ENCODE measurements at places on chromosomes 5 and 9. TPM values are rescaled to one million over a fixed set of nuclear protein-coding genes. Genes with fewer than 3 reads are reported as not detected.

DNAI1 gene
- polyA plus RNA-seq: 0.24 TPM

NUP214 gene
- 27.1 TPM for polyA plus RNA-seq

CYLC2 gene
- not detected for polyA plus RNA-seq

CDX1 gene
- 0.24 TPM for polyA plus RNA-seq

ECM2 gene
- 26.4 TPM for polyA plus RNA-seq

ANGPTL2 gene
- 63.6 TPM for polyA plus RNA-seq

GMCL2 gene
- polyA plus RNA-seq: not detected

PHF24 gene
- 0.09 TPM for polyA plus RNA-seq

DNA sequence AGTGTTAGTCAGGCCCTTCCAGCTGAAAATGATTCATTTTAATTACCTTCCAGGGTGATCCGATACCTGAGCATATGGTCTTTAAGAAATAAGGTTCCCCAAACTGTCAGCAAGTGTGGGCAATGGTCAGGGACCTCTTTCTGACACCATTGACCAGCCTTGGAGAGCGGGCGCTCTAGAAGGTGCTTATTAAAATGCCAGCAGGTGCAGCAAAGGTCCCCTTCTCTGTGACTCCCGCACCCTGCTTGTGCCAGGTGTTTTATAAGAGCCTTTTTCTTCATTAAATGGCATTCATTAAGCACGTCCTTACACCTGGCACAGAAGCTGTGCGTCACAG, 85.3 kb downstream of the MVB12B start:
- DNase-seq: no peak

DNA sequence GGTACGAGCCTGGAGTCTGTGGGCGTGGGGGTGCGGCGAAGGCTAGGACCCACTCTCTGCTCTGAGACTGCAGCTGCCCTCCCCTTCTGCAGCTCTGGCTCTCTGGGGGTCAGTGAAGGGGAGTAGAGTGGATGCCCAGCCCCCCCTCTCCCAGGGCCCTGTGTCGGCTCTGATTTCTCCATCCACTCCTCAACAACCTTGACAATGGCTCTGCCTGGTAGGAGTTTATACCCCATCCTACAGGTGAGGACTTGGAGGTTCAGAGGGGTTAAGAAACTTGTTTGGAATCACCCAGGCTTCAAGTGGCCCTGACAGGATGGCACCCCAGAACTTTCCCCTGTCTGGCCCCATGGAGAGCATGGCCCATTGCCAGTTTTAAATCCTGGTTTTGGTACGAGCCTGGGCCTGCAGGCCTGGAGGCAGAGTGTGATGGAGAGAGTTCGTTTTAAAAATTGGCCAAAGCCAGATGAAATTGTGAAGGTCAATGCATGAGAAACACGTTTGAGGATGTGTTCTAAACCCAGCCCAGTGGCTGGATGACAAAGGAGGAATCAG, 22.3 kb downstream of the NCS1 start:
- no peak for DNase-seq

DNA sequence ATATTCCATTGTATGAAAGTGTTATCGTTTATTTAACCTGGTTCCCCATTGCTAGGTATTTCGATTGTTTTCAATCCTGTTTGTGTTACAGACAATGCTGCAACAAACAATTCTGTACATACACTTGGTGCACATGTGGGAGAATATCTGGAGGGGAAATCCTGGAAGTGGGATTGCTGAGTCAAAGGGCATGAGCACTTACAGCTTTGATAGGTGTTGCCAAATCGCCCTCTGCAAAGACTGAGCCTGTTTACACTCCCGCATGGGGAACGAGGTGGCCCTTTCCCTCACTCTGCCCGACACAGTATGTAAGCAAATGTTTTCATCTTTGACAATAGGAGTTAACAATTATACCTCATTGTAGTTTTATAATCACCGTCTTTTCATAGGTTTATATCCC, 66.2 kb downstream of the PDE6A start:
- no peak for DNase-seq

- no peak for DNase-seq
These were observed 45.0 kb upstream of the DMRTA1 start for GRCh38 chr9:22401671-22402070.

- DNase-seq: no peak
These were observed 2.6 kb downstream of the CCDC125 start for GRCh38 chr5:69329905-69330489.

DNA sequence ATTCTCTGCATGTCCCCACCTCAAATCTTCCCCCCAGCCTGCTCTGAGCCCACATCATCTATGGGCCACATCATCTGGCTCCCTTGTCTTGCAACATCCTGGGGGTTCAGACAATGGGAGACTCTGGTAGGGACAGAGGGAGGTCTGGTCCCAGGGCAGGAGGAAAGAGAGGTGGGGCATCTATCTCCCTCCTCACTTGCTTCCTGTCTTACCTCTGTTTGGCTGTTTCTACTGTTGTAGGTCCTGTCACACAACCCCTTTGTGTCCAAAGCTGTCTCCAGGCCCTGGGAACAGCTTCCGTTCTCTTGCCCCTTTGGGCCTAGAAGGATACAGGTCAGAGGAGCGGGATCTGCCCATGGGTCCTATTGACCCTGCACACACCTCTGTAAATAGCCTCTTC, 227.2 kb downstream of the NSG2 start:
- DNase-seq: no peak

GRCh38 chr5:167877114-167877722, 414.2 kb upstream of the WWC1 start:
- DNase-seq: no peak

- DNase-seq: no peak
These were observed 602.7 kb upstream of the SEMA6A start for GRCh38 chr5:117177302-117177701.

DNA sequence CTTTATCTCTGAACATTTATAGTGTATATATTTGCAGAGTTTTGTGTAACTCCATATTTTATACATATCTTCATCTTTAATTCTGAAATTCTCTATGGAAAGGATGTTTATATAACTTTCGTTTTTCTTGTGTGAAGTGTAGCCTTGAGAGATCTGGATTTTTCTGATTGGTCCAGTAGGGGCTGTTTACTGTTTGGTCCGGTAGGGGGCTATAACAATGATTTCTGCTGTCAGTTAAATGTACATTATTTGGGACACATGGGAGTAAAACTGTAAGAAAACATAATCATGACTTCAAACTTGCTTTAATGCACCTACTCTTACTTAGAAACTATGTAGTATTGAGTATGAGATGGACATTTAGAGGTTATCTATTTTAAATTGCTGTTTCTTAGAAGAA, 527.1 kb upstream of the ARRDC3 start:
- DNase-seq: no peak

- DNase-seq: peak; percentile 45
These were observed at the start of gene PTGR1 for GRCh38 chr9:111599092-111599954. PTGR1 (minus strand) TSS chr9:111599647; CDS start chr9:111597422, 2,225 bp downstream.

DNA sequence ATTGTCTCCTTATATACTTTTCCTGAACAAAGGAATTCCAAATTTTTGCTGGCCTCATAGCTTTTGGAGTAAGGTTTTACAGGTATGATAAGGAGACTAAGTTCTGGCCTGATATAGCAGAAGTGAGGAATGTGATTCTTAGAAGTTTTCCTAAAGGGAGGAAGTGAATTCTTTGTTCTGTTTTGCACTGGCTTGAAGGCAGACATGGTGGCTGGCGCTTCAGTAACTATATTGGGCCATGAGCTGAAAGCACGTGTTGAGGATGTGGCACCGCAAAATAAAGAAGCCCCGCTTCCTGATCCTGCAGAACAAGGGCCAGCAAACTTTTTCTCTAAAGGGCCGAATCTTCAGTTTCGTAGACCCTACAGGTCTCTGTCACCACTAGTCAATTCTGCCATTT, 224.2 kb downstream of the SNX18 start:
- no peak for DNase-seq

DNA sequence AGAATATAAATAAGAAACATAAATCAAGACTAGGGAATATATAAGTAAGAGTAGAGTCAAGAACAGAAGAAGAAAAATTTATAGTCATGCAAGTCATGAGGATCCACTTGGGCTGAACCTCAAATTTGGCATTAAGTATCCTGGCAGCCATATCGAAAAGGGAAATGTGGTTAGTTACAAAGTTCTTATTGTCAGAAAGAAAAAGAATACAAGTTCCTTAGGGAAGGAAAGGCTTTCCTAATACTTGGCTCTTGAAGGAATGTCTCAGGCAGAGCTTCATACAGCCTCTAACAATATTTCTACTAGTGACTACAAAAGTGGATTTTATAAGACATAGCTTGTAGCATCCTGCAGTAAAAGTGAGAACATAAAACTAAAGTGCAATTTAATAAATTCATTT, 45.4 kb downstream of the TMEM252 start:
- DNase-seq: peak; percentile 60

- no peak for DNase-seq
These were observed 180.6 kb downstream of the PDE4D start for GRCh38 chr5:59712836-59713497.

- peak; percentile 46 for DNase-seq
These were observed 211.5 kb downstream of the PAPPA start for GRCh38 chr9:116365056-116365471.

GRCh38 chr5:135629666-135630065, 50.9 kb upstream of the CXCL14 start:
- DNase-seq: no peak

DNA sequence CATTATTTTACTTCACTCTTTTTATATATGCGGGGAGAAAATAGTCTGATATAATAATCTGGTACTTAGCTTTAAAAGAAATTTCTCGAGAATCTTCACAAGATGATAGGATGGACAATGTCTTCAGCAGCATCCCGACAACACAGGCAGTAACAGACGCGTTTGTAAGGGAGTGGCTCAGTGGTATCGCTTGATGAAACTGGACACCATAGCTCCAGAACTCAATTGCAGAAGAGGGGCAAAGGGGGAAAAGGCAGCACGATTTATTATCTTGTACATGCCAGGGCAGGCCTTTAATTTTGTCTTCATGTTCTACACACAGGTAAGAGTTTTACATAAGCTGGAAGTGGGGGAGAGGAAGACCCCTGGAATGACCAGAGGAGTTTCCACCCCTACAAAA, 15.7 kb downstream of the IL4 start:
- DNase-seq: no peak

DNA sequence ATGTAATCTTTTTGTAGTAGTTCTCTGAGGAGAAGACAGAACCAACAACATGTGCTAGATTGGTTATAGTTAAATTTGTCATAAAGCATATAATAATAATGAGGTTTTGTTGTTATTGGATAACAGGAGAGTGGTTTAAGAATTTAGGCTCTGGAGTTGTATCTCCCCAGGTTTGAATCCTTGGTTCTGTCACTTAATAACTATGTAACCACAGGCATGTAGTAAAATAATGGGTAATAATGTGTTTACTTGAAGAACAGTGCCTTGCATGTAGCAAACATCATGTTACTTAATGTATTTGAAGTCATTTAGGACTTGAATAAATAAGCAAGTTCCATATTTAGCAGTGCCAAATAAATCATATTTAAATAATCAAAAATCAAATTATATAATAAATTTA, 55.8 kb downstream of the NSD1 start:
- no peak for DNase-seq

DNA sequence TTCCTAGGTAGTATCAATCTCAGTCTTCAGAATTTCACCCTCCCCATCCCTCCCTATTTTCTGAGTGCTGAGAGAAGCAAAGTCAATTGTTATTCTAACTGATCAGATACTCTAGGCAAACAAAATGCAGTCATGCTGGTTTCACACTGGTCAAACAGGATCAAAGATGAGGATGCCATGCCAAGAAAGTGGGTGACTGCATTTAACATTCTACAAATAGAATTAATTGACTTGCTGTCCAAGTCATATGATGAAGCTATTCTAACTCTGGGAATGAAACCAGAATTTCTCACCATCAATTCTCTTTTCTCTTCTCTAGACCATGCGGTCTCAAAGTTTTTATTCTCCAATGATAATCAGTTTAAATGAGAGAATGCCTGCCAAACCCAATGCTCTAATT, 112.5 kb downstream of the CTNND2 start:
- no peak for DNase-seq

DNA sequence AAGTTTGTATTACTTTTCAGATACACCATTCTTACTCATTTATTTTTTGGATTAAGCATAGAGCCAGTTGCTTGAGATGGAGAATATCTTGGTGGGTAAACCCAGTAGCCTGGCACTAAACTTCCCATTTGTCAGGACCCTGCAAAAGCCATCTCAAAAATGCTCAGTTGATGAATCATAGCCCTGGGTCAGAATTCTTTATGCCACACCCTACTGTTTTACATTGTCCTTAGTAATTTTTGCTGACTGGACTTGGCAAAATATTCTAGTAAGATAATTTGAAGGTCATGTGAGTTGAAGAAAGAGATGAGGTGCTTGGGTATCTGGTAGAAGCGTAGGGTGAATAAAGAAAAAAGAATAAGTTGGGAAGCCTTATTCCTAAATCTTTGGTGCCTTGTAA, 50.7 kb downstream of the C7 start:
- no peak for DNase-seq

DNA sequence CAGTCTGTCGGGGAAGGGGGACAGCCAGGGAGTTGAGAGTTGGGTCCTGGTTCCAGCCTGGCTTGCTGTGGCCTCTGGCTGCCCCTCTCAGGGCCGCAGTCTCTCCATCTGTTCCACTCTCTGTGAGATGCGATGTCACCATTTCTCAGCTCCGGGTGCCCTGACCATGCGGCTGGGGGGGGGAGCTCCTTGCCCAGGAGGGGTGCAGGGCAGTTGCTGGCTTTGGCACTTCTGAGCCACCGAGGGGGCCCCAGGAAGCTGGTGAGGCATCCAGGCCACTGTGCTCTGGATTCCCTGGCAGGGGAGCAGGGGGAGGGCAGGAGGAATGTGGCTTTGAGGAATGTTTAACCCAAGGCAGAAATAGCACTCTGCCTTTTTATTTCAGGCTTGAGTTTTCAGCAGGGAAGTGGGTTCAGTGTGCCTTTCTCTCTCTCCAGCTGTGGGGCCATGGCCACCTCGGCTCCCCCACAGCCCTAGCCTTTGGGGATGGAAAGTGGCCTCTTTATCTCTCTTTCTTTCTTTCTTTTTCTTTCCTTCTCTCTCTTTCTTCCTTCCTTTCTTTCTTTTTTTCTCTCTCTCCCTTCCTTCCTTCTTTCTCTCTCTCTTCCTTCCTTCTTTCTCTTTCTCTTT, 11.0 kb downstream of the NCS1 start:
- no peak for DNase-seq
